Hypothalamus (tissue), 51 donors: ENCODE measurements at places on chromosomes 2 and 18.

- DNase-seq: no peak
These were observed 12.9 kb upstream of the GLI2 start for GRCh38 chr2:120722568-120723421.

- DNase-seq: no peak
These were observed 279.5 kb downstream of the NBAS start for GRCh38 chr2:15281681-15282080.

- DNase-seq: no peak
These were observed 81.3 kb downstream of the VWC2L start for GRCh38 chr2:214492152-214492551.

DNA sequence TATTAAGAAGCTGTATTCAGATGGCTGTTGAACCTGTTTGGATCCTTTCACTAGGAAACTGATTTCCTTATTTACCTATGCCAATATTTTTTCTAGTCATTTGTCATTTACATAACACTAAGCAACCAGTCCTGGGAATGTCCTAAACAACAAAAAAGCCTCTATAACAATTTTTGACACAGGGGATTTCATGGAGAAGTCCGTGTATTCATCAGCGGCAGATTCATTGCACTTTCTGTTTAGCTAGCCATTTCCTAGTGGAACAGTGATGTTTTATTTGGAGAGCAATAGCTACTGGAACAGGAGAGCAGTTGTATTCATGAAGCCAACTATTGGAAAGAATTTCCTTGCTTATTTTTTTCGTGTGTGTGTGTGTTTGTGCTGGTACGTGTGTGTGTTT, 604.3 kb upstream of the POU3F3 start:
- no peak for DNase-seq

GRCh38 chr2:120108049-120108448, 95.2 kb downstream of the EPB41L5 start:
- DNase-seq: no peak

GRCh38 chr2:83582589-83582988, 876.5 kb downstream of the SUCLG1 start:
- DNase-seq: no peak

DNA sequence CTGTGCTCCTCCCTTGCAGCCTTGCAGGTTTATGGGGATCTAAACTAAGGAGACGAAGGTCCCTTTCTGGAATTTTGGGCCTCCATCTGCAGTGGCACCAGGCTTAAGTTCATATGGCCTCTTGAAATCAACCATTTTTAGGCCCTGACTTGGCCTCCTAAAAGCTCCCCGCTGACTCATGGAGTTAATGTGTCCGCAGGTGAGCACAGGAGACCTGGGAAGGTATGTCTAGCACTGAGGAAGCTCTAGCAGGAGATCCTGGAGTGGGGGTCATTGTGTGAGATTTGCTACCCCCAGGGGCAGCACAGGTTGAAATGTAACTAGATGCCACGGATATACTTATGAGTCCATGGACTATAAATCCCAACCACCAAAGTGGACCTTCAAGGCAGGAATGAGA, 95.9 kb upstream of the CELF4 start:
- DNase-seq: no peak

- no peak for DNase-seq
These were observed 338.4 kb downstream of the FIGN start for GRCh38 chr2:163397451-163397850.

GRCh38 chr2:47704287-47704686, 78.7 kb upstream of the MSH6 start:
- no peak for DNase-seq

DNA sequence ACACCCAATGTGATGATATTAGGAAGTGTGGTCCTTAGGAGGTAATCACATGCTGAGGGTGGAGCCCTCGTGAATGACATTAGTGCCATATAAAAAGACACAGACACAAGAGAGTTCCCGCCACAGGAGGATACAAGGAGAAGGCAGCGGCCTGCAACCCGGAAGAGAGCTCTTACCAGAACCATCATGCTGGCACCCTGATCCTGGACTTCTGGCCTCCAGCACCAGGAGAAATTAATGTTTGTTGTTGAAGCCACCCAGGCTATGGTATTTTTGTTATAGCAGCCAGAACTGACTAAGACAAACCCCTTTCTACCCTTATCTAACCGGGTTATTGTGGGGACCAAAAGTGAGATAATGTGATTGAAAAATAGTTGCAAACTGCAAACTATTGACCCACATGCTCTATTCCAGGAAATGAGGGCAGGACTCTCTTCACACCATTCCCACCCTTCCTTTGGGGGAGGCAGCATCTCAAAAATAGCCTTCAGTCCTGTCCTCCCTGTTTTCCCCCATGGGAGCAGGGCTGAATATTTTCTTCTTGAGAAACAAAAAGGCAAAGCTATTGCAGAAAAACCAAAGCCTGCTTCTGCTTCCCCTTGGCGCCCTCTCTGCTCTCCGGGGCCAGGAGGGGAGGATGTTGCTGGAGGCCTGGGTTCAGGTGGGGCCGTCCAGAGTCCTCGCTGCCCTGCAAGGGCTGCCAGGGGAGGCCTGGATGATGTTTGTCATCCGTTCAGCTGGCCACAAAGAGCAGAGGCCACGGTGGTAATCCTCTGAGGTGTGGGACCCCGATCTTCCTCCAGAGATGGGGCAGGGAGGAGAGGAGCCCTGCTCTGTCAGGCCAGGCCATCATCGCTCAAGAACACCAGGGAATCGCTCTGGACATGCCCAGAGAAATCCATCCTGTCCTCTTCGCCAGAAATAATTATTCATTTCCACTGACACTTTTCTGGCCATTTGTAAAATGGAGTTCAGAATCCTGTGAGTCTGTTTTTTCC, 73.8 kb upstream of the HAAO start:
- no peak for DNase-seq

GRCh38 chr2:86211033-86211795, 12.0 kb downstream of the MRPL35 start:
- DNase-seq: no peak

DNA sequence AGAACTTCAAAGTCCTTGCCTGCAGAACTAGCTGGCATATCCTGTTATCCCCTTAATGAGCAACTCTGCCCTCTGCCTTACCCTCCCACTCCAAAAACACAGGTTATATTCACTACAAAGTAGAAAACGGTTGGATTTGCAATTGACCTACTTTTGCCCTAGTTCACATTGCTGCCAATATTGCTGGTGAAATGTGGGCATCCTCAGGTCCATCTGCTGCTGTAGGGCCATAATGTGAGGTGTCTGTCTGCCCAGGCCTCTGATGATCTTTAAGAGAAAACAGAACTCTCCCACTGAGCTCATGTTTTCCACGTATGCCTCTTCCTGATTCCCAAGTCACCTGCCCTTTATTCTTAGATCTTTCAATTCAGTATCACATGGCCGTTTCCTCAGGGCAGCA, 294.0 kb upstream of the CDH20 start:
- DNase-seq: no peak

GRCh38 chr2:64086347-64087082, 57.7 kb downstream of the PELI1 start:
- no peak for DNase-seq

DNA sequence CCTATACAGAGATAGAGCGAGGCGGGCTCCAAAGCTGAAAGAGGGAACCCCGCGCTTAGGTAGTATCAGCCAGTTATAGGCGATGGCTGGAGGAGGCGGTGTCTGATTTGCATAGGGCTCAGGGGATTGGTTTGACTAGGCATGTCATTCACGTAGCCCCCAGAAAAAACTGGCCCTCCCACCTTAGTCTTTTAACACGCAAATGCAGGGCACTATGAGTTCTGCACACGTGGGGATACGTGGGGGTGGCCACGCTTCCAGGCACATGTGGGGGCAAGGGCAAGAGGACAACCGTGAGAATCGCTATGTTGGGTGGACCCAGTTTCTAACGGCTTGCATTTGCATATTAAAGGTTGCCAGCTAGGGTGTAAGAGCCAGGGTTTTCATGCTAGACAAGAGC, 56.7 kb upstream of the MSTN start:
- peak; percentile 13 for DNase-seq

GRCh38 chr2:241074065-241074818, 27.8 kb downstream of the MTERF4 start:
- DNase-seq: no peak

DNA sequence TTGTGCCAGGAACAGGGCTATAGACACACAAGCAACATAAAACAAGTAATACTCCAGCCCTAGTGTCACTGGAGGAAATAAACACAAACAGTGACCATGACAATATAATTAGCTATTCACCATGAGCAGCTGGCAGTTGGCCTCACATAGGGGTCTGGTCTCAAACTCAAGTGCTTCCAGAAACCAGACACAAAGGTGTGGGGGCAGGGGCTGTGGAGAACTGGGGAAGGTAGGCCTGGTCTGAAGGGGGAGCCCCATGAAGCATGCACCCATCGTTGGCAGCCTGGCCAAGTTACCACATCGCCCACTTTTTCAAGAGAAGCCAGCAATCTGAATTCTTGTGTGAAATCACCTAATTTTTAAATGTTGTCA, 49.5 kb upstream of the SP3 start:
- DNase-seq: no peak

DNA sequence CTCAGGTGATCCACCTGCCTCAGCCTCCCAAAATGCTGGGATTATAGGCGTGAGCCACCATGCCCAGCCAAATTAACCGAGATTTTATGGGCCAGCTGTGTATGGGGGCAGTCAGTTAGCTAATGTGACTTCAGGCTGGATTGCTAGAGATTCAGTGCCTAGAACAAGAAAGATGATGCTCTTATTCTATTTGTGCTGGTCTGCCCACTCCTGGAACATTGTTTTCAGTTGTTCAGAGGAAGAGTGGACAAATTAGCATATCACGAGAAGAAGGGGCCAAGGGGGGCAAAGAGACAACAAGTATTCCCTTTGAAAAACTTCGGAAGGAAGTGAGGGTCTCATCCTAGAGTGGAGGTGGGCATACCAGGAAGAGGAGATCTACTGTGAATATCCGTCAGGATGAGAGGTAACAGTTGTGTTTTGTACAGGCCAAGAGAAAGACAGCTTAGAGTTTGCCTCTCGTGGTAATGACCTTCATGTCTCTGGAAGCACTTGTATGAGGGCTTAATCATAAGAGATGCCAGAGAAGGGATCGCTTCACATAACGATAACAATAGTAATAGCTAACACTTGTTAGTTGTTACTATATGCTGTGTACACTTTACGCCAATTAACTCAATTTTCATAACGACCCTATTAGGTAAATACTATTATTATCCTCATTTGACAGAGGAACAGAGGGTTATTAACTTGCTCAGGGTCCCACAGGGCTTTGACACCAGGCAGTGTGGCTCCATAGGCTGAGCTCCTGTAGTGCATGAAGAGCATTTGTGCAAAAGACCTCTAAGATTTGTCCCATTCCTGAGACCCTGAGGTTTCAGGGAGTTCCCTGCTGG, 138.3 kb downstream of the DDX1 start:
- DNase-seq: no peak

- DNase-seq: no peak
These were observed 94.9 kb downstream of the FHOD3 start for GRCh38 chr18:36392164-36392978.

GRCh38 chr2:101551336-101551888, 76.5 kb upstream of the RFX8 start:
- no peak for DNase-seq
